ENCODE measurements at places on chromosomes 11 and 22.

DNA sequence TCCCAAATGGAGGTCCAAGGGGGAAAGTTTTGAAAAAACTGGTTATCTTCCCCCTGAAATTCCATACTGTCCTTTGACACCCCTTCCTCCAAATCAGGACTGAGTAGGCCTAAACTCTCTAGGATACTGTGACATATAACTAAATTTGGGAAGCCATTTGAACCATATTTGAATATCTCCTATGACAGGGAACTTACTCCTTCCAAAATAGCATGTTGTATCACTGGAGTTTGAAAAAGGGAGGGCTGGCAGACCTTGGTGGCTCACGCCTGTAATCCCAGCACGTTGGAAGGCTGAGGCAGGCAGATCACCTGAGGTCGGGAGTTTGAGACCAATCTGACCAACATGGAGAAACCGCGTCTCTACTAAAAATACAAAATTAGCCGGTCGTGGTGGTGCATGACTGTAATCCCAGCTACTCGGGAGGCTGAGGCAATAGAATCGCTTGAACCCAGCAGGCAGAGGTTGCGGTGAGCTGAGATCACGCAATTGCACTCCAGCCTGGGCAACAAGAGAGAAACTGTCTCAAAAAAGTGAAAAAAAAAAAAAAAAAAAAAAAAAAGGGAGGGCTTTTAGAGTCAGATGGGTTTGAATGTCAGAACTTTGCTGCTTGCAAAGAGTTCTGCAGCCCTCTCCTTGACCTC lies 42.4 kb downstream of the PIK3C2A start:
- DNase-seq = no peak

DNA sequence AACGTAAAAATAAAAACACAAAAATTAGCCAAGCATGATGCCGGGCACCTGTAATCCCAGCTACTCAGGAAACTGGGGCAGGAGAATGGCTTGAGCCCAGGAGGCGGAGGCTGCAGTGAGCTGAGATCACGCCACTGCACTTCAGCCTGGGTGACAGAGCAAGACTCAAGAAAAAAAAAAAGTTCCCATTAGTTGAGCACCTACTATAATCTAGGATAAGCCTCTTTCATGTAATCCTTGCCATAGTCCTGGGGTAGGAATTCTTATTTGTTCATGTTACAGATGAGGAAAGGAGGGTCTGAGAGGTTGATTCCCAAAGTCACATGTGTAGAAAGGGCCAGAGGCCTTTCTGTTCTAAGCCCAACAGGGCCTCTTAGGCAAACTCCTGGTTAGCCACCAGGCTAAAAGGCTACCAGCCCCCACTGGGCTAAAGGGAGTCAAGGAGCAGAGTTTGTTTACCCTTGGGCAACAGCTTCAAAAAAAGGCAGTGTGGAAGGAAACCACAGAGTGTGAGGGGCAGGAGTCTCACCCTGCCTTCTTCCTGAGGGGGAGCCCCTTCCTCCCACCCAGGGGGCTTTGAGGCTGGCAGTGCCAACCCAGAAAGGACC lies 21.6 kb upstream of the CSNK1E start:
- no peak for DNase-seq

- DNase-seq = no peak
Measured at GRCh38 chr11:77783025-77783424, 37.5 kb downstream of the RSF1 start.

- DNase-seq = no peak
Measured at GRCh38 chr22:29206372-29207242, 911 bp downstream of the EMID1 start.

- no peak for DNase-seq
Measured at GRCh38 chr11:5204787-5205186, 4.3 kb upstream of the OR51V1 start.

GRCh38 chr11:3860375-3860774 lies 4.9 kb downstream of the STIM1 start:
- no peak for DNase-seq

DNA sequence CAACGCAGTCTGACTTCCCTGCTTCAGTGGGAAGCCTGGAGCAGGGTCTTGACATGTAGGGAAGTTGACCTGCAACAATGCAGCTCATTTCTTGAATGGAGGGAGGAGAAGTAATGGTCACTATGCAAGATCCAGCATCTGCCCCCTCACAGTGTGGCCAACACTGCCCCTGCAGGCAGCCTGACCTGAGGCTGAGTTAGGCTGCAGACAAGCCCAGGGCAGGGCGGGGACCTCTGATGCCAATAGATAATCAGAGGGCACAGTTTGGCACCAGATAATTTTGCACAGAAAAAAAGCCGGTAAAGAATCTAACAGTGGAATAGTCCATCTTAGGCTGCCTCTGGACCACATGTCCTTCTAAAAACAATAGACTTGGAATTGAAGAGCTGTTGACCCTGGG lies 182.3 kb downstream of the DSCAML1 start:
- DNase-seq = no peak

- no peak for DNase-seq
Measured at GRCh38 chr11:121479698-121480238, 27.0 kb upstream of the SORL1-AS1 start.

GRCh38 chr11:133746663-133747306 lies 98.5 kb downstream of the SPATA19 start:
- DNase-seq = no peak

- DNase-seq = no peak
Measured at GRCh38 chr11:71437399-71437798, 10.8 kb downstream of the DHCR7 start.

DNA sequence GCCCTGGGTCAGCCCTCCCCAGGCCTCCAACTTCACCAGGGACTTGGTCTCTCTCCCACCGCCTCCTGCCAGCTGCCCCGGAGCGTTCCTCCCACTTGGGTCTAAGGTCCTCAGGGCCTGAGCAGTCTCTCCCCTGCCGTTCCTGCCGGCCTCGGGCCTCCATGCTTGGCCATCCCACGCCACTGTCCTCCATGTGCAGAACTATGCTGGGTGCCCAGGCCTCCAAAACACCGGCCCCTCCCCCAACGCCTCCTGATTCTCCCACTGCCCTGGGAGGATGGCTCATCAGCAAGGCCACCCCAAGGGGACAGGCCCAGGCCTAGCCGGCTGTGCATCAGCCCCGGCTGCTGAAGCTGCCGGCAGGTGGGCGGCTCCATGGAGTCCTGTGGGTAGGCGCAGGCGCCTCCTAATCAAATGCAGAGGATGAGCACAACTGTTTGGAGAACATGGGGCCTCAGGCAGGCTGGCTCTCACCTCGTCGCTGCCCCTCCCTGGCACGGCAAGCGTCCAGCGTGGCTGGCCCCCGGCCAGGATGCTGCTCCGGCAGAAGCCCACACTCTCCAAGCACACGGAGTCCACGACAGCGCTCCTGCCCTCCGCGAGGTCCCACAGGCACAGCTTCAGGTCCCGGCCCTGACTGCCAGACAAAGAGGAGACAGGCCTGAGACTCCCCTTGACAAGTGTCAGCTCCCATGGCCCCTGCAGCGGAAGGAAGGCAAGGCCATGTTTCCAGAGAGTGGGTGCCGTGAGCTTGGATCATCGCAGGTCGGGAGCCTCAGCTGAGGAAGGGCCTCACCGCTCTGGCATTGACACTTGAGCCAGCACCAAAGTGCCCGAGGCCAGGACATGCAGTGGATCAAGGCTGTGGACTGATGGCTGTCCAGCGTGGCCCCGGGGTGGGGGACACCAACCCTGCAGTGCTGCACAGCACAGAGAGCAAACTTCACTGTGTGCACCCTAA lies 42.6 kb downstream of the GNB1L start:
- no peak for DNase-seq

DNA sequence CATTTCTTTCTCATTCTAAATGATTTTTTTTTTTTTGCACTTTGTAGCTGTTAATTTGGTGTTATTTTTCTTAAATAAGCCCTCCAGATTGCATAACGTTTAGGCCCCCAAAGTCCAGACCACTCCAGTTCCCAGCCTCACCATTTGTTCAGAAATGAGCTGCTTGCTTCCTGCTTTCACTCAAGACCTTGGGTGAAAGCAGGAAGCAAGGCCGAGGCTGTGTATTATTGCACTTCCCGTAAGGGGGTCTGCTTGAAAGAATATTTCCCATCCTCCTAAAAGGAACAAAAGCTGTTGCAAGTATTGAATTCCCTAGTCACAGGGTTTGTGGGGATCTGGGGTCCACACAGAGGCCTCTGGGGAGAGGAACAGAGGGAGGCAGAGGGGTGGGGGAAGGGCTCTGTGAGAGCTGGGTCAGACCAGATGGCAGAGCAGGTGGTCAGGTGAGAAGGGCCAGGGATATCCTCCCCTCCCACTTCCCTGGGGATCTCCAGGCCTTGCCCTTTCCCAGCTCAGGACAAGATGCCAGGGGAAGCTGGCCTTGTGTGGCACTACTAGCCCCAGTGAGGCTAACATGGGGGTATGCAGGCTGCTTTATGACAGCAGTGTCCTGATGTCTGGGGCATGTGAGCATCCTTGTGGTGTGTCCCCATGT lies 51.6 kb upstream of the MYEOV start:
- DNase-seq = no peak

- DNase-seq = no peak
Measured at GRCh38 chr11:117107701-117108590, 9.7 kb upstream of the SIK3 start.

DNA sequence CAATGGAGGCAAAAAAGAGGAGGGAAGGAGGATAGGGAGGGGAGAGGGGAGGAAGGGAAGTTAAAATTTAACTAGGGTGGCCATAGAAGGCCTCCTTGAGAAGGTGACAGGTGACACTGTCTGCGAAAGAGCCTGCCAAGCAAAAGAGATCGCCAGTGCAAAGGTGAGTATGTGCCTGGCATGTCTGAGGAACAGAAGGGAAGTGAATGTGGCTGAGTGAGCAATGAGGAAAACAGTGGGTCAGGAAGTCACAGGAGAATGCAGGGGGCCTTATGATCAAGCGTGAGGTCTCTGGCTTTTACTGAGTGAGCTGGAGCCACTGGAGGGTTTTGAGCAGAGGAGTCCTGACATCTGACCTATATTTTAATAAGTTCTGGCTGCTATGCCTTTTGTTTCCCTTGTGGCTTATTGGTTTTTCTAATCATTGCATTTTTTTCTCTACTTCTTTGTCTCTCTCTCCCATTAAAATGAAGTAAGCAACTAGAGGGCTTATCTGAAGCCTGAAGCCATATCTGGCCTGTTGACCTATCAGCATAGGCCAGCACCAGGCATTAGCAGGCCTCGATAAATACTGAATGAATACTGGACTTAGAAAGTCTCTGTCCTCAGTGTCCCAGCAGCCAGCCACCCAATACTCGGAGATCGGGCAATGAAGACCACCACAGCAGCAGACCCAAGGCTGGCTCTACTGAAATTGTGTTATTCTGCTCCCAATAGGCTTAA lies 5.6 kb downstream of the AP1B1 start:
- no peak for DNase-seq

DNA sequence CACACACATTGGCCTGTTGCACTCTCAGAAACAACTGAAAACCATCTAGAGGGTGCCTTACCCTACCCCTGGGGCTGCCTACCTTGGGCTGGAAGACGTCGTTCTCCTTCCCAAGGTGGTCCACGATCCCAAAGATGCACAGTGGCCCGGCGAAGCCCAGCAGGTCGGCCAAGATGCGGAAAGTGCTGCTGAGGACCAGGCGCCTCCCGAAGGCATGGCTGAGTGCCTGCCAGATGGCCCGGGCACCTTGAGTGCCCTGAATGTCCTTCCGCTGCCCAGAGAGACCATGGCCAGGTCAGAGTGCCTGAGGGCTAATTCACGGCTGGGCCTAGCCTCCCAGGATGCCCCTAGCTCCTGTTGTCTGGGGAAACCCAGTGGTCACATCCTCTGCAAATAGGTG lies 16.2 kb downstream of the ABCC8 start:
- DNase-seq = no peak

- no peak for DNase-seq
Measured at GRCh38 chr11:101453682-101454081, 130.1 kb downstream of the TRPC6 start.

DNA sequence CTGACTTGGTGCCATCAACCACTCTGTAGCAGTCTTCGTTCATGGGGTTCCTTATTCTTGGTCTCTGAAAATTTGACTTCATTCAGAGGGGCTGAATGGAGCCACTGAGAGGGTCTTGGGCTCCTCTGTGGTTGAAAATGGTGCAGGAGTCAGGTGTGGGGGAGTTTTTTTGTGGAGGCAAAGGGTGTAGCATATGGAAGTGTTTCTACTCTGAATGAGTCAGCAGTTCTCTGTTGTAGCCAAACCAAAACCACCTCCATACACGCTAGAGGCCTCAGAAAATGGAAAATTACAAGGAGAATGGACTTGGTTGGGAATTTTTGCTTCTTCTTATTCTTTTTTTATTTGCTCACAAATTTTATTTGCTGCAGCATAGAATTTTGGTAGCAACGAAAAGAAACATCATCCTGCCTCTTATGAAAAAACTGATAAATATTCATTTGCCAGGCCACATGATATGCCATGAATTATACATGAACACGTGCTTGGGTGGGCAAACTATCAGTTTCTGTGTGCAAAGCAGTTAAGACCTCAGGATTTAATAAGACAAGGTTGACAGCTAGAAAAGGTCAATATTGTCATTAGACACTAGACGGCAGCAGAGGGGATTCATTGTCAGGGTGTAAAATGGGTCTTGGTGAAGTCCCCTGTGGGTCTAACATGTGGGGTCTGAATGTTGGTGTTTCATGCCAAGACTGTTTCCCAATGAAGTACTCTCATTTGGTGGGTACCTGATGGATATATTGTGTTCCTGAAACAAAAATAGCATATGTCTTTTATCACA lies 111.7 kb downstream of the MYO18B start:
- DNase-seq = no peak

- DNase-seq = no peak
Measured at GRCh38 chr11:92627615-92628256, 341.7 kb upstream of the MTNR1B start.

- DNase-seq = no peak
Measured at GRCh38 chr11:68938816-68939582, 35.3 kb downstream of the IGHMBP2 start.

GRCh38 chr11:119368121-119369034 lies 13.1 kb downstream of the USP2 start:
- no peak for DNase-seq

DNA sequence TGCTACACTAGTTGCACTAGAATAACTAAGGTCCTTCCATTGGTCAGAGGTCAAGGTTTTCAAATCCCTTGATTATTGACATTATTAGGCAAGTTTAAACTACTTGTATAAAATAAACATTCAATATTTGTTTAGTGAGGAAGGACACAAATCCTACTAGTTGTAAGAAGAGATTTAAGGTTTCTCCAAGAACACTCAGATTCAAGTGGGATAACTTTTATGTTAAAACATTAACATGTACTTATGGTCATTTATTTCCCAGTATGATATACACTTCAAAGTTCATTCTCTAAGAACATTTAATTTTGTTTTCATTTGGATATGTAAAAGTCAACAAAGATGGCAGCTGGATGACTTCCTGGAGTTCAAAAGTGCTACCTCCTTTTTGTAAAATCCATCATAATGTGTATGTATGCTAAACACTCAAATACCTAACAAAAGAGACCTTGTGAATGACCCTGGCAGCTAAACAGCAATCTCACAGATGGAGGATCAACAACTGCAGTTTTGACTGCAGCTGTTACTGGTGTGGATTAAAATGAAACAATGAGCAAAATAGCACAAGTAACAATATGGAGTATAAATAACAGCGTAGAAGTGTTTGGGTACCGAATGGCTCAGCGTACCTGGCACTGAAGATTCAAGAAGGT lies 1.5 kb downstream of the CCDC90B start:
- no peak for DNase-seq
